ENCODE measurements at places on chromosomes 3 and 15.

DNA sequence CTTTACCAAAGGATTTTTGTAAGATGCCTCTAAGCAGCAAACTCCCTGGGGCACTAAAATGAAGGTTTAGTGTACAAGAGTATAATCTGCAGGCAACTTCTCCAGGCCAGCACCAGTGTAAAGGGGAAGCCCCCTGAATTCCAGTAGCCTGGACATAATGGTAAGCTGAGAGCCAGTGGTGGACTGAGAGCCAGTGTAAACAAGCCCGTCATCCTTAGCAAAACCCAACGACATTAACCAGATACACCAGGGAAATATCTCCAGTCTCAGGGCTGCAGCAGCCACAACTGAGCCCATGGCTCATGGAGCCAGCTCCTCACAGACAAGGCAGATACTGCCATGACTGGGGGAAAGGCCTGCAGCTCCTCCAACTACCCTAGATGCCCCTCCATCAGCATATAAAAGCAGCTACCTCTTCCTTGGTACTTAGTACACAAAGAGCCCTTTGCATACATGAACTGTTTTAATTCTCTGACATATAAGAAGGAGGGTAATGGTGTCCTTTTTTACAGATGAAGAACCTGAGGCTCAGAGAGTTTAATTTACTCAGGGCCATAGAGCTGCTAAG is 21.7 kb downstream of the PARP16 start:
- no peak for DNase-seq

- peak; percentile 63 for DNase-seq
Observed at GRCh38 chr3:43742920-43743319, 52.2 kb downstream of the ABHD5 start.

GRCh38 chr15:38691377-38691776 is 126.8 kb upstream of the RASGRP1 start:
- DNase-seq, result no peak

- no peak for DNase-seq
Observed at GRCh38 chr15:101438482-101439284, 50.8 kb downstream of the PCSK6 start.

GRCh38 chr3:157088601-157089454 is 71.1 kb downstream of the CCNL1 start:
- peak; percentile 97 for DNase-seq

DNA sequence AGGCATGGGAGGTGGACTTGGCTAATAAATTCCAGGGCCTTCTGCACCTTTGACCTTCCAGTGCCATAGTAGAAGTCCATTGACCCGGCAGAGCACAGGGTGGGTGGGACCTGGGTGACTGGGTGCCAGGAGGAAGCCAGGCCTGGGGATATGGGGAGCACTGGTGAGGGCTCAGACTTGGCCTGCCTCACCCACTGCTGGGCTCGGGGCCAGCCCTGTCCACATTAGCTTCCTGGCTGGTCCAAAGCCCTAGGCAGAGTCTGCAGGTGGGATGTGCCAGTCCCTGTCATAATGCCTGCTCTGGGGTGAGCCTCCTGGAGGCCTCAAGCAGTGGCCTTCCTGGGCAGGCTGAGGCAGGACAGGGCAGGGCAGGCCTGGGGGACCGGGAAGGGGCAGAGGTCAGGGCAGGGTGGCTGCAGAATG is 38.1 kb upstream of the CHRNB4 start:
- no peak for DNase-seq

DNA sequence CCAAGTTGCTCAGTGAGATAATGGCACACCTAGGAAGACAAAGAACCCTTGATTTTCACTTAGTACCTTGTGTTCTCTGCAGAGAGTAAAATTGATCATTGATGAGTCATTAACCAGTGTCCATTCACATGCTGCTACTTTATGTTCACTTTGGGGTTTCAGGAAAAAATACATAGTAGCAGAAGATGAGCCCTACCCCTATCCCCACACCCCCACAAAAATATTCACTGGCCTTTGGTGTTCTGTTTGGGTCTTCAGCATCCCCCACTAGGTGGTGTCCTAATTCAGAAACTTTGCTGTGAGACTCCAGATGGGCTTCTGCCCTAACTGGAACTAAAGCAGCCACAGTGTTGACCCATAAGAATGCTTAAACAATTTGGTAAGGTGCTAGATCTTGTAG is 178.8 kb downstream of the KLHL25 start:
- peak; percentile 72 for DNase-seq
